Common myeloid progenitor, CD34-positive (primary cell): ENCODE measurements at places on chromosomes 11 and 22.

- DNase-seq = no peak
These were observed 98.2 kb downstream of the NAV2 start for GRCh38 chr11:19810852-19811251.

- no peak for DNase-seq
These were observed 77.0 kb downstream of the DDIAS start for GRCh38 chr11:82978422-82979099.

GRCh38 chr11:64007629-64008282, 21.5 kb downstream of the OTUB1 start:
- peak; percentile 40 for DNase-seq

GRCh38 chr11:3115321-3115720, 49.8 kb downstream of the OSBPL5 start:
- peak; percentile 28 for DNase-seq

DNA sequence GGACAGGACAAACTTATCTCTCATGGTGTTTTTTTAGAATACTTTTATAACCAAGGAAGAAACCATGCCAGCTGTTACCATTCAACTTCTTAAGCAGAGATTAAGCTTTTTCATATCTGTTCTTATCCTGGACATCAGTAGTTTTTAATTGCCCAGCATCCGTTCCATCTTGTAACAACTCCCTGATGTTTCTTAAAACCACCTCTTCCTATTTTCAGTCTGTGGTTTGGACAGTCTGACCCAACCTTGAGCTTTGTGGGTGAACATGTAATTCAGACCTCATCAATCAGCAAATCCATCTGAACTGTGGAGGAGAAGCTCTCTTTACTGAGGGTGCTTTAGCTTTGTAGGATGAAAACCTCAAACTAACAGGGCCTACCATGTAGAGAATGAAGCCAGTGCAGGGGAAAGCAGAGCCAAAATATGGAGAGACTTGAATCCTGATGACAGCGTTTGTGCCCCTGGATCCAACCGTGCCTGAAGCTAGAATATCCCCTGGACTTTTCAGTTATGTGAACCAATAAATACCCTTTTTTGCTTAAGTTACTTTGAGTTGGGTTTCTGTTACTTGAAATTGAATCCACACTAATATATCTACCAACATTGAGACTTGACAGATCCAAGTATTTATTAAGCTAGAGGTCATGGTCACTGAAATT, 9.4 kb downstream of the TUG1 start:
- peak; percentile 28 for DNase-seq

DNA sequence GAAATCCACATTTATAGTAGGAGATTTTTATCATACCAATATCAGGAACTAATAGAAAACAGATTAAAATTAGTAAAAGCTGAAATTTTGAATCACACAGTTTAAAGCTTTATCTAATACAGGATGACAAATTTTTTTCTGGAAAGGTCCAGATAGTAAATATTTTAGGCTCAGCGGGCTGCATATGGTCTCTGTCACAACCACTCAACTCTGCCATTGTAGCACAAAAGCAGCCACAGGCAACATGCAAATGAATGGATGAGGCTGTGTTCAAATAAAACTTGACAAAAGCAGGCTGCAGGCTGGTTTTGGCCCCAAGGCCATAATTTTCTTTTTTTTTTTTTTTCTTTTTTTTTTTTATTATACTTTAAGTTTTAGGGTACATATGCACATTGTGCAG, 108.2 kb upstream of the CCDC90B start:
- no peak for DNase-seq

- peak; percentile 78 for DNase-seq
These were observed 4.4 kb downstream of the SLC2A11 start for GRCh38 chr22:23862103-23862502.

- no peak for DNase-seq
These were observed 68.3 kb downstream of the C11orf58 start for GRCh38 chr11:16806791-16807190.

- DNase-seq = peak; percentile 55
These were observed 639 bp downstream of the INCENP start for GRCh38 chr11:62124186-62125113.

GRCh38 chr11:37689951-37690350, 1091.9 kb upstream of the RAG2 start:
- DNase-seq = no peak

GRCh38 chr22:20238901-20239675, 29.0 kb downstream of the RTN4R start:
- DNase-seq = no peak

DNA sequence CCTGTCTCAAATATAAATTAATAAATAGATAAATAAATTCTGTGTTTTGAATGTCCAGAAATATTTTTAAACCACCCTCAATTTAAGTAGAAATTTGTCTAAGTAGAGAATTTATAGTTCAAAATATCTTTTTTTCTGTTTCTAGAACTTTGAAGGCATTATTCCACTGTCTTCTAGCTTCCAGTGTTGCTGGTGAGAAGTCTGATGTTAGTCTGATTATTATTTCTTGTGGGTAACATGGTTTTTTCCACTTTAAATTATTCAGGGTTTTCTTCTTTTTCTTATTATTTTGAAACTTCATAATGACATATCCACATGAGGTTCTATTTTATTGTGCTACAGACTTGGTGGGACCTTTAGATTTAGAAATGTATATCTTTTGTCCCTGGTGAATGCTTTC, 46.4 kb upstream of the HEPHL1 start:
- DNase-seq = no peak

GRCh38 chr11:4916581-4916980, 2.6 kb downstream of the OR51G2 start:
- no peak for DNase-seq

GRCh38 chr22:21633481-21633880, 921 bp downstream of the CCDC116 start:
- DNase-seq = no peak

DNA sequence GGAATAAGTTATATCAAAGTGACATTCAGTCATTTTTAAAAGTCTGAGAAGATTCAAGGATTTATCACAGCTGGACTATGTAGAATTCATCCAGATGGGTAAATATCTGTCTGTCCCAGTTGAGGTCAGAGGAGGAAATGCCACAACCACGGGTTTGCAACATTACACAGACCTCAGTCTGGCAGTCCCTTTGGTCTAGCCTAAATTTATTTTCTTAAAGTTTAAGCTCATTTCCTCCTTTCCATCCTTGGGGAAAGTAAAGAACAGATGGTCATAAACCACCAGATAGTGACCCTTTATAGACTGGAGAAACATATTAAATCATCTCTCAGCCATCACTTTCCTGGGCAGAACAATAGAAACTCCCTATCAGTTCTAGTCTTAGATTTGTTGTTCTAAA, 238.4 kb upstream of the DDI1 start:
- DNase-seq = no peak

DNA sequence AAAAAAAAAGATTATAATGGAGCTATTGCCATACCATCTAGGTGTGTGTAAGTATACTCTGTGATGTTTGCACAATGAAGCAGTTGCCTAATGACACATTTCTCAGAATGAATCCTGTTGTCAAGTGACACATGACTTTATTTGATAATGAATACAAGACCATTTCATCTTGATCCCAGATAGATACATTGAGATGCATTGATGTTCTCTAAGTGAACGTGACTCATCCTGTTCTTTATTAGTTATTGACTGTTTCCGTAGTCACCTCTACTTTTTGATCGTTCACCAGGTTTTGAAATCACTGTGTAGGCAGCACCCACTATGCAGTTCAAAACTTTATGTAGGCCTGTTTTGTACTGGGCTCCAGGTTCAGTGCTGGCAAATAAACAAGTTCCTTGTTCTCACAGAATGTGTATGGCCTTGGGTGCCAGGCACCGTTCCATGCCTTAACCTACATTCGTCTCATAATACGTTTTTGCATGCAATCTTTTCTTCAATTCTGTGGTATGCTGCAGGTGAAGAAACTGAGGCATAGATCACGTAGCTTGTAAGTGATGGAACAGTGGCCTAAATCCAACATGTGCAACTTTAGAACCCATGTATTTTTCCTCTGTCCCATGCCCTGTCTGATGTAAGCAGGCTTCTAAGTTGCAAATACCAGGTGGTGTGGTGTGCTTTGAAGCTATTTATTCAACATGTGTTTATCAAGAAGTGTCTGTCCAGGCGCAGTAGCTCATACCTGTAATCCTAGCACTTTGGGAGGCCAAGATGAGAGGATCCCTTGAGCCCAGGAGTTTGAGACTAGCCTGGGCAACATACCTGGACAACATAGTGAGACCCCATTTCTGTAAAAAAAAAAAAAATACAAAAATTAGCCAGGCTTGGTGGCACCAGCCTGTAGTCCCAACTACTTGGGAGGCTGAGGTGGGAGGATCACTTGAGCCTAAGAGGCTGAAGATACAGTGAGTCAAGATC, 10.4 kb downstream of the SREBF2 start:
- no peak for DNase-seq

DNA sequence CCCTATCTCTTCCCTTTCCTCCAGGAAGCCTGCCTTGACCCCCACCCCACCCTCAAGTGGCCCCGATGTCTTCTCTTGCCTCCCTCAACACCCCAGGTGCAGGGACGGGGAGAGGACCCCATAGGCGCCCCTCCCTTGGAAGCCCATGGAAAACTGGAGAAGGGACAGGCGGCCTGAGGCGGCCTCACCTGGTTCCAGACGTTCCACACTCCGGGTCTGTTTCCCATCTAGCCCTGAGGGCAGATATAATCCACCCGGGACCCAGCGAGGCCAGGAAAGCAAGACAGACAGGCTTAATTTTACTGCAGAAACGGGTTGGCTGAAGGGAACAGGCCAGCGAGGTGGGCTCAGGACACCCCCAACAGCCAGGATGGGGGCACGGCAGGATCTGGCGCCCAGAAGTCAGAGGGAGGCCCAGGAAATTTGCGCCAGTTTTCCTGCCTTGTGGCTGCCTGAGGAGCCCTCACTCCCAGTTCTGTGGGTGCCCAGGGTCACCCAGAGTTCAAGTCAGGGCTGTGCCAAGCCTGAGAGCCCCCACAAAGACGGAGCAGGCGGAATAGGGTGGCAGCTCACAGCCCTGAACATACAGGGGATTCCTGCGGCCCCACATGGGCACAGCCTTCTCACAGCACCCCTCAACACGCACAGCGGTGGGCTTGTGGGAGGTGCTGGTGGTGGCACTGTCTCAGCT, 3.0 kb upstream of the SIGIRR start:
- no peak for DNase-seq

- DNase-seq = no peak
These were observed 93.2 kb upstream of the SYT13 start for GRCh38 chr11:45379162-45379863.

DNA sequence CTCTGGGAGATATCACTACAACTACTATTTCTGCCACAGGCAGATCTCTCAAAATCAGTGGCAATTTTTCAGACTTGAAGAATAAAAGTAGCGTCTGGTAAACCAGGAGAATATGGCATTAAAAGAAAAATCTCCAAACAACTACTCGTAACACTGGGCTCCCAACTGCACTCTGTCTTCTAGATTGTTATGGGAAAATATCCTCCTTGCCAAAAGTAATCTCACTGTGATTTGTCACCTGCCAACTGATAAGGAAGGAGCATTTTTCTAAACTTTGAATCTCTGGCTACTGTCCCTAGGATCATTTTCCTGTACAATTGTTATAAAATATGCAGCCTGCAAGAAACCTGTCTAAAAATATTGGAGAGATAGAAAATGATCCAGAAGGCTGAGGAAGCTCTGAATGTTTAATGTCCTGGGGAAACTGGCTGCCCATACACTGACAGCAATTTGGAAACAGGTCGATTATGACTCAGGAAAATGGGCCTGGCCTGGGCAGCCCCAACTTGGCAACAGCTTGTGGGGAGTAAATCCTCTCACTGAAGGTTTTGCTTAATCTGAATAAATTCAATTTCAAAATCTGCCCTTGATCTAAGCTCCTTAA, 90.5 kb upstream of the DBX1 start:
- no peak for DNase-seq

DNA sequence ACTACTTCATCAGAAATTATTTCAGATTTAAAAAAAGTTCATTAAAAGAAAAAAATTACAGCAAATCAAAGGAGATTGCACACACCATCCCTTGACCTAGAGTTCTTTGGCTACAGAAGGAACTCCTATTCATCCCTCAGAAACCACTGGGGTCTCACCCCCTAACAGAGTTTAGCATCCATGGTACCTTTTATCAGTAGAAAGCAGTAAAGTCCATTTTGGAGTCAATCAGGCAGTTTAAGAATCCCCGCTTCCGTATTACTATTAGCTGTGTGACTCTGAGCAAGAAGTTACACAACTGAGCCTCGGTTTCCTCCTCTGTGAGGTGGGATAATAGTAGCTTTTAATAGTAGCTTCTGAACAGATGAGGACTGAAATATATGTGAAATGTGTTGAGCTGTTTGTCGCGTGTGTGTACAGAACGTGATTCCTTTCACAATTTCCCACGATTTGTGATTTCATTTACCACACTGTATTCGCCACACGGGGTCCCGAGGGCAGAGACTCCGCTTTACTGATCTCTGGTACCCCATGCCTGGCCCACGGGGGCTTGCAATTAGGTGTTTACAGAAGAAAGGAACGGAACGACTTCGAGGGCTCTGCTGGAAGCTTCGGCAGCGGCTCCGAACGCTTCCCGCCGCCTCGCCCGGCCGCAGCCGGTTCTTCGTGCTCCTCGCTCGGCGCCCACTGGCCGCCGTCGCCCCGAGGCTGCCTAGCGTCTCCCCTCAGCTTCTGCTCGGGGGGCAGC, 72.5 kb upstream of the ZBED5 start:
- DNase-seq = peak; percentile 40

GRCh38 chr22:38098410-38099249, 11.9 kb downstream of the BAIAP2L2 start:
- DNase-seq = no peak

DNA sequence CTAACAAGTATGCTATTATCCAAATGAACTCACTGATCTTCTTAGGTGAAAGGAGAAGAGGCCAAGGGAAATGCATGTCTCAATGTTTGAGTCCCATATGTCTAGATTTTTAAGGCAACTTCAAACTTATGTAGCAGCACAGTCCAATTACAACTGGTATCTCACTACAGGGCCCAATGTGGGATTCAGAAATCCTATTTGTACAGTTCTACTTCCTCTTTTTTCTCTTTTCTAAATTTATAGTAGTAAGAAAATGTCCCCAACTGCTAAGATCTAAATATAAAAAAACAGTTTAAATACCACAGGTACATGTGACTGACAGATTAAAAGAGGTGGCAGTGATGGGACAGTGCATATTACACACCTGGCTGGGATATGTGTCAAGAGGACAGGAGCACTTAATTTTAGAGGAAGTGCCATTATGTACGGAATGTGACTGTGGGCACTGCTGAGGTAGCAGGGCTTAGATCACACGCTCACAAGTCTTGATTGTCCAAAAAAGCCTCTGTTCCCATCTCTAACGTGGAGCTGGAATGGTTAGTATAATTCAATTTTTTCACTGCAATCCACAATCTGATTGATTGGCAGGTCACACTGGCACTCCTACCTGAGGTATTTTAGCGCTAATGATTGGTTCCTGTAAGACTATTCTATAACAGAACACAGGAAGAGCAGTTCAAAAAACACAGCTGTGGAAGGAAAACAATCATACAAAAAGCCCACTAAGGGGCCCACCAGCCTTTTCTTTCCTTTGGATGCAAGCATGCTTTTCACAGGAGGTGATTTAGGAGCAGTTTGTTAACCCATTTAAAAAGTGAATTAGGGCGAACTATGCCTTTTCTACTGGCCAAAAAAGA, 34.6 kb downstream of the APOL5 start:
- DNase-seq = peak; percentile 78
